Inflammatory macrophage (primary cell): ENCODE measurements at places on chromosomes 5 and 9.

GRCh38 chr5:134585966-134586365 is 46.7 kb downstream of the SAR1B start:
- DNase-seq, result no peak

- no peak for DNase-seq
Observed at GRCh38 chr9:3500044-3500443, 25.8 kb downstream of the RFX3 start.

DNA sequence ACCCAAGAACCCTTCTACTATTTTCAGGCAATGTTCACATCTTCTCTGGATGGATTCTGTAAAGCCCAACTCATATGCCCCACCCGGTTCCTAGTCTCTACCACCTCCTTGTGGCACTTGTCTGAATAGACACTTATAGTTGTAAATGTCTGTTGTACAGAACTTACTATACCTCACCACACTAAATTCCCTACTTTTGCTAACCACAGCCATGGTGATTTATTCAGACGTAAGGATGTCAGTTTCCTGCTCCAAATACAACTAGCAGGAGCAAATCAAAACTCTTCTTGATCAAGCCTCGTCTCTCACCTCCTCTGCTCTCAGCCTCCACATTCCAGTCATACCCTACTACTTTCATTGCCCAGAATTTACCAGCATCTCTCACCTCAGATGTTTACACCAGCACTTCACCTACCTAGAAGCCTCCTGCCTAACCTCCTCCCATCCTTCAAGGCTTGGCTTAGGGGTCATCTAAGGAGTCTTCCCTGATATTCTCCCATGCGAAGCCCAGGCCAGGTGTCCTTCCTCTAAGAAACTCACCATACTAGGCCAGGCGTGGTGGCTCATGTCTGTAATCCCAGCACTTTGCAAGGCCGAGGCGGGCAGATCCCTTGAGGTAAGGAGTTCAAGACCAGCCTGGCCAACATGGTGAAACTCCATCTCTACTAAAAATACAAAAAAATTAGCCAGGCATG is 75.5 kb downstream of the MAPKAP1 start:
- DNase-seq, result peak; percentile 73

GRCh38 chr9:82124090-82124489 is 135.5 kb downstream of the SPATA31D1 start:
- DNase-seq, result no peak

DNA sequence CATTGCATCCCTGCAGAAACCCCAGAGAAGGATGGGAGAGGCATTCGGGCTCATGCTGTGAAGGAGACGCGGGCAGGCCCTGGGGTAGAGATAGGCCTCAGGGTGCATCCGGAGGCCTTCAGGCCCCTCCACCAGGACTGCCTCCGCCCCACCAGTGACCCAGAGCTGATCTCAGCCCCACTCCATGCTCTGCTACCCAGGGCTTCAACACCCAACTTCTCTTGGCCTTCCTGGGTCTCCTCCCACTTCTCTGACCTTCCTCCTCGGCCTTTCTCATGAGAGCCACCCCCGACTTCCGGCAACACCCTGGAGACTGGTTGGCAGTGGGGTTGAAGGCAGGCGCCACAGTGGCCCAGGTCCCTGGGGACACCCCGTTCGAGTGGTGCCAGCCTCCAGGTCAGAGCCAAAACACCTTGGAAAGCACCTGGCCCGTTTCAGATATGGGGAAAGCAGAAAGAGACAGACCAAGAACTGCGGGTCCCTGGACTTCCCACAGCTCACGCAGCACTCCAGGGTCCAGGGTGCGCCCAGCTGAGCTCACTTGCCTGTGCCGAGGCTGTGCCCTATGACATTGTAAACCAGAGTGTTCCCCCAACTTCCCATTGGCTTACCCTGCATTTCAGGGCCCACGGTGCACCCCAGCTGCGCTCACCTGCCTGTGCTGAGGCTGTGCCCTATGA is 65.1 kb upstream of the OLFM1 start:
- DNase-seq, result no peak

GRCh38 chr9:120966013-120966369 is 39.4 kb upstream of the TRAF1 start:
- no peak for DNase-seq

- no peak for DNase-seq
Observed at GRCh38 chr9:69471433-69471832, 146.4 kb downstream of the ENTREP1 start.

- no peak for DNase-seq
Observed at GRCh38 chr5:5888284-5888683, 465.8 kb downstream of the ICE1 start.

DNA sequence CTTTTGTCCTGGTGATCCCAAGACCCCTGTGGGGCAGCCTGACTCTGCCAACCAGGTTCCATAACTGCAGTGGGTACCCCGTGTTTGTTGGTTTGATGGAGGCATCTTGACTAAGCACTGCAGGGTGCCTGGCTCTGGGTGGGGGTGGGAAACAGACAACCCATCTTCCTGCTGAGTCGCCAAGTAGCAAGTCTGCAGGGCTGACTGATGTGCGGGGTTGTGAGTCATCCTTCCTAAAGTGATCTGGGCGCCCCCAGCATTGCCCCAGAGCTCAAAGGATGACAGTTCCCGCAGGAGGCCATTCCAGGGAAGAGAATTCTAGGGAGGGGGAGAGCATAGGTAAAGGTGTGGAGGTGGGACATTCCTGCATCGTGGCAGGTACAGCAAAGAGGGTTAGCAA is 23.5 kb downstream of the DAB2IP start:
- peak; percentile 61 for DNase-seq

GRCh38 chr9:127758843-127759242 is 19.6 kb downstream of the SH2D3C start:
- DNase-seq, result no peak

DNA sequence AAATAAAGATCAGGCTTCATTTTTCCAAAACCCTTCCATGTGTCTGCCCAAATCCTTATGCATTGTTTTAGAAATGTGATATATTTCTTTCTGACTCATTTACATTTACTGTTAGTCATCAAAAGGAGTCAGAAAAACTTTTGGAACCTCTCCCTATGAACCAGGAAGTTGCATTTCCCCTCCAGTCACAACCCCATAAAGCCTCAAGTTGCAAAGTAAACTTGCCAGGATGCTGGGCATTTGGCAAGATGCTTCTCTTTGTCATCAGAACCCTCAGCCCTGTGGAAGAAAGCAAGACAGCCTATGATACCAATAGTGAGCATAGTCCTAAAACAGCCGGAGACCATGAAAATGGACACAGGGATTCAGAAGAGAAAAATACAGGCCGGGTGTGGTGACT is 84.2 kb downstream of the MUSK start:
- DNase-seq, result peak; percentile 71

GRCh38 chr9:110427497-110428104 is 89.9 kb upstream of the TXNDC8 start:
- DNase-seq, result peak; percentile 31

GRCh38 chr5:13354611-13355010 is 589.9 kb downstream of the DNAH5 start:
- DNase-seq, result no peak

GRCh38 chr5:172802567-172803176 is 31.4 kb upstream of the ERGIC1 start:
- DNase-seq, result no peak

GRCh38 chr9:126216826-126217225 is 109.8 kb upstream of the MVB12B start:
- no peak for DNase-seq

DNA sequence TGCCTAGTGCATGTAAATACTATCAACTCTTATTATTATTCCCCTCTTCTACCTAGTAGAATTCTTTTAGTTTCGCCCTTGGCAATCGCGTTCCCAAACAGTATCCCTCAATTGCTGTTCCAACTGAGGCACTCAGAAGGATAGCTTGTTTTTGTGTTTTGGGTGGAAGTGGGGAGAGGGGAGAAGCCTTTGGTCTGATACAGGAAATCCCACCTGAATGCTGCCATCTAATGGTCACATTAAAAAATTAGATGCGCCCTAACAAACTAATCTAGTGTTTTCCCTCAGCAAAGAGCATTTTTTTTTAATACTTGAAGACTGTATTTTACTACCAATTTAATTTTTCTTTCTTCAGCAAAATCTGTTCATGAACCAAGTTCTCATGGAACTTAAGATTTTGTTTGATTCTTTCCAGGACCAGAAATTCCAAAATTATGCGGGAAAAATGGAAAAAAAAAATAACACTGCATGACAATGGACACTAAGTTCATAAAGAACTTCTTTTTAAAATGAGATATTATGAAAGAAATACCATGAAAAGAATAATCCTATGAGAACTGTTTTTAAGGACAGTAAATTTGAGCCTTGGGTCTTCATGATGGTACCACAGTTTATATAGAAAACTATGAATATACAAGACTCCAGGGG is 22.2 kb upstream of the GLDC start:
- peak; percentile 10 for DNase-seq
